ENCODE measurements at places on chromosomes 16 and 17.

DNA sequence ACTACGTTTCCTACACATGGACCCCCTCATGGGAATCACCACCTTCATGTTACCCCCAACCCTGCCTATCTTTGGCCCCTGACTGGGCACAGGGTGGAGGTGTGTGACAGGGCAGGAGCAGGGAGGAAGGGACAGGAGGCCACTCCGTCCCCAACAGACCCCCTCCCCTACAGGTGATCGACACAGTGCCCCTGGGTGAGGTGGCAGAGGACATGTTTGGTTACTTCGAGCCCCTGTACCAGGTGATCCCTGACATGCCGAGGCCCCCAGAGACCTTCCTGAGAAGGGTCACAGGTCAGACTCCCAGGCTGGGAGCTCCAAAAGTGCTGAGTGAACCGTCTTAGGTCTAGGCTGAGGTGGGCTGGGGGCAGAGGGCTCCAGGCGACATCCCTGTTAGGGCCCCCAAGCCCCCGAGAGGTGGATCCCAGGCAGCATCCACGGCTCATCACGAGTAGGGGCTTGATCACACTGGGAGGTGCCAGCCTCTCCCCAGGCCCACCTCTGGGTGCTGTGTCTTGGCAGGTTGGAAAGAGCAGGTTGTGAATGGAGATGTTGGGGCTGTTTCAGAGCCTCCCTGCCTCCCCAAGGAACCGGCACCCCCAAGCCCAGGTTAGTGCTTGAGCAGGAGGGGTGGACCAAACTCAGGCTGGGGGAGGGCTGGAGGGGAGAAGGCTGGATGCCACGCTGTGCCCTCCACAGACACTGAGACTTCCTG is 1.5 kb downstream of the ACBD4 start:
- DNase-seq: no peak

- peak; percentile 61 for DNase-seq
Measured at GRCh38 chr17:78241277-78242023, 10.0 kb downstream of the TMEM235 start.

DNA sequence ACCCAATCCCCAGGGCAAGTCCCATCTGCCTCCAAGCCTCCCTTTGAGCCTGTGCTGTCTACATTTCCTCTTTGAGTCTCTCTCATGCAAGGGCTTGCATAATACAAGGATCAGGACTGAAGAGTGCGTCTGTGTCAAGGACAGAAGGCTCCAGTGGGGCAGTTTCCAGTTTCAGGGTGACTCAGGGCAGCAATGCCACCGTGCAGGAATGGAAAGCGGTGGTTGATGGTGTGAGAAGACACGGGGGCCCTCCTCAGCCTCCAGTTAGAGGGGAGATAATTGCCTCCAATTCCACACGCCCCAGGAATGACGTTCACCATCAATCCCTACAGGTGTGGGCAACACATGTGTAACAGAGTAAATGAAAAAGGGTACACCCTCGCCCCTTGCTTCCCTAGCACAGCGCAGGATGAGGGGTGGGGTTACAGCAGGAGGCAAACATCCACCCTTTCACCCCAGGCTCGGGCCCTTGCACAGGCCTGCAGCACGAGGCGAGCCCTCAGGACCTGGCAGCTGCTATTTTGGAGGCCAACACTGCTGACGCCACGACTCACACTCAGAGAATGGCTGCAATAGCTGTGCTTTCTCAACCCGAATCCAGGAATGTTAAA is 24.8 kb upstream of the SLC25A19 start:
- DNase-seq: no peak

DNA sequence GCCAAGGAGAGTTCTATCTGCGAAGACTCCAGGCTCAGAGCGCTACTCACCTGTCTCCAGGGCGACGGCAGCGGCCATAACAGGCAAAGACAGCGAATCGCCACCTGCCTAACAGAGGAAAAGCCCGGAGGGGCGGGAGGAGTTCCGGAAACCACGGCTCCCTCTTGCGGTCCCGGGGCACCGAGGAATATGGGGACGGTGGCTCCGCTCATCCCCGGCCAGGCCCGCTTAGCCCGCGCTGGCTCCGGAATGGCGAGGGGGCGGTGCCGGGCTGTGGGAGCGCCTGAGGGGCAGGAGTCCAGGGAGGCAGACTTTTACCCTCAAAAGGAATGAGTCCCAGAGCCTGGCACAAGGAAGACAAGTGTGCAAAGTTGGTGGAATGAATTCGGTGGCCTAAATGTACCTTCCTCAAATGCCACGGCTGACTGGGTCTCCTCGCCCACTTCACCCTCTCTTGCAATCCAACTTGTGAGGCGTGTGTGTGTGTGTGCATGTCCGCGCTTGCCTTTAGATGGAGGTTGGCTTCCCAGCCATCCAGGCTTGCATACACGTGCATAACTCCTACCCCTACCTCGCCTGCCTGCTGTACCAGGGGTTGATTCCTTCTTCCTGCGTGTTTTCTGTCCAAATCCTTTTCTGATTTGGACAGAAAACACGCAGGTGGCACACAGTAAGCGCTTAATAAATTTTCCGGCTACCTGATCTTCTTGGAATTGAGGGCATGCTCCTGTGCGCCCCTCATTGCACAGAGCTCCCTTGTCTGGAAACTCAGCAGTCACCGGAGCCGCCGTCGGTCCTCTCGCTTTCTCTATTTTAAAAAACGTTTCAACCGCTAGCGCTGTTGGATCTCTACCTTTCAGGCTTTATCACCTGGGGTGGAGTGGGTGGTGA is 3.5 kb downstream of the C17orf100 start:
- DNase-seq: peak; percentile 82

DNA sequence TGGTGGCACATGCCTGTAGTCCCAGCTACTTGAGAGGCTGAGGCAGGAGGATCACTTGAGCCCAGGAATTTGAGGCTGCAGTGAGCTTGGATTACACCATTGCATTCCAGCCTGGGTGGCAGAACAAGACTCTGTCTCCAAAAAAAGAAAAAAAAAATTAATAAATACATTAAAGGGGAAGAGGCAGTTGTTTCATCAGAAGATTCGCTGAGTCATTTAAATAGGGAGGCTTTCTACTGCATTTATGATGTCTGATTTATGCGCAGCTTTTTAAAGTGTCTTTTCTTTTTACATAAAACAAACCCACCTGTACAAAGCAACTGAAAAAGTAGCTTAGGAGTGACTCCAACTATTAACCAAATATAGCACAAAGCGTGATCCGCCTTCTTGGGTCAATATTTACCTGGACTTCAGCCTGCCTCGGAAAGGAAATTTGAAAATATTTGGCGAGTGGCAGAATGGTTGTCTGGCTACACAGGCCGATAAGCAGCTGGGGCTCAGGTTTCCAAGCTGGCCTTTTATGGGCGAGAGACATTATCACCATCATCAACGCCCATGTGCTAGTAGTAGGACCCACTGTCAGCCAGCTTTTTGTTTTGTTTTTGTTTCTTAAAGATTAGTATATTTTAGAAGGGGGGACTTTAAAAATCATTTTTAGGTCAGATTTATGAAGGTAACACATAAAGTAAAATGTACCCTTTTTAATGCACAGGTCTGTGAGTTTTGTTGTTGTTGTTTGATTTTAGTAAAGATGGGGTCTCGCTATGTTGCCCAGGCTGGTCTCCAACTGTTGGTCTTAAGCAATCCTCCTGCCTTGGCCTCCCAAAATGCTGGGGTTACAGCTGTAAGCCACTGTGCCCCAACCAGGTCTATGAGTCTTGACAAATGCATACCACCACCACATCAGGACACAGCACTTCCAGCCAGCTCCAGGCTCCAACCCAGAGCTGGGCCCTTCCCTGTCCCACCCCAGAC is 42.5 kb upstream of the RASD1 start:
- DNase-seq: no peak

GRCh38 chr17:8628609-8629169 is 1.8 kb downstream of the MYH10 start:
- no peak for DNase-seq

DNA sequence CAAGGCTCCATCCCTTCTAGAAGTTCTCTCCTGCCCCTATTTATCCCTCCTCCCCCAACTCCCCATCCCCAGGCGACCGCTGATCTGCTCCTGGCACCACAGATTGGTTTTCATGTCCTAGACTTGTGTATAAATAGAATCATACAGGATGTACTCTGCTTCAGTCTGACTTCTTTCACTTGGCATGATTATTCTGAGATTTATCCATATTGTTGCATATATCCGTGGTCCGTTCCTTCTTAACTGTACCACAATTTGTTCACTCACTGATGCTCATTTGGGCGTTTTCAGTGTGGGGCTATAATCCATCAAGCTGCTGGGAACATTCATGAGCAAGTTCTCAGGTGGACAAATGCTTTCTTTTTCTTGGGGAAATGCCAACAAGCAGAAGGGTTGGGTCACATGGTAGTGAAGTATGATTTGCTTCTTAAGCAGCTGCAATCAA is 23.9 kb downstream of the PITPNM3 start:
- DNase-seq: no peak

GRCh38 chr17:69485901-69486643 is 71.6 kb downstream of the MAP2K6 start:
- no peak for DNase-seq

DNA sequence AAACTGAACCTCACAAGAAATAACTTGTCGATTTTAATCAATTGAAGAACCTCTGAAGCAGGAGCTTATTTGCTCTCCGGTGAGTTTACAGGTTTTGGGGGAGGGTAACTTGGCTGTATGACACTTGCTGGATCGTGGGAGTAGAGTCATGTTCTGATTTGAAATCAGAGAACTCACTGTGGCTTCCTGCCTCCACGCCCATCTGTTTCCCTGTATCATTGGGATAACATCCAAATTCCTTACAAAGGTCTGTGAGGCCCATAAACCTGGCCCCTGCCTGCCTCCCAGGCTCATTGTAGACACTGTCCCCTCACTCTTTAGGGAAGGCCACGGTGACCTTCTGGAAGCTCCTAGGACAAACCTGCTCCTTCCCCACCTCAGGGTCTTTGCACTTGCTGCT is 48.3 kb downstream of the C17orf67 start:
- DNase-seq: no peak

DNA sequence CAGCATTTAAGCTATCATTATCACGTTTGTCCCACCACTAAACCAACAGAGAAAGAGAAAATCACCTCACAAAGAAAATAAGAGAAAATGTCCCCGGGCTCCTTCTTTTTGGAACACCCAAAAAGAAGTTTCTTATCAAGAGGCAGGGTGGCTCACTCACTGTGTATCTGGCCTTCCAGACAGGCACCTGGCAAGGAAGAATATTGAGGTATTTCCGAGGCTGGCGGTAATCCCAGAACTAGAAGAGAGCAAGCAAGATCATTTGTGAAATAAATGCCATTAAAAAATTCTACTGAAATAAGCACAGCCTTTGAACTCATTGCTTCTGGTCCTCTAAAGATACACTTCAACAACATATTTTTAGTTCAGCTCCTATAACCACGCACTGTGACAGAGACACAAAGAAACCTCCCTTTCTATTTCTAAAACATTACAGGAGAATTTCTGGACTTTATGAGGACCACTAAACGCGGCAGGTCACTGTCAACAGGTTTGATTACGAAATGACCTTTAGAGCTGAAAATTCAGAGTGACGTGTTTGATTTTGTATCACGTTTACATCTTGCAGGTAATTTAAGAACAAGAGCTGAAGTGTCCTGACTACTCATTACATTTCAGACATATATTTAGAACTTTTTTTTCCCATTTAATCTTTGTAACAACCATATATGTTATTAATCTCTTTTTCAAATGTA is 61.0 kb downstream of the WDR59 start:
- no peak for DNase-seq

GRCh38 chr17:67466251-67466796 is 89.2 kb downstream of the PITPNC1 start:
- no peak for DNase-seq
